ENCODE measurements at places on chromosomes 3 and 15. TPM values are rescaled to one million over a fixed set of nuclear protein-coding genes. Genes with fewer than 3 reads are reported as not detected.

GRCh38 chr3:10935846-10936631 lies 56.5 kb upstream of the SLC6A1 start:
- no peak for DNase-seq

- DNase-seq: no peak
Observed at GRCh38 chr3:71461749-71462483, 121.6 kb downstream of the FOXP1 start.

GRCh38 chr15:40066589-40066988 lies 27.6 kb upstream of the SRP14 start:
- no peak for DNase-seq

- no peak for DNase-seq
Observed at GRCh38 chr3:2869905-2870304, 240.3 kb downstream of the IL5RA start.

DNA sequence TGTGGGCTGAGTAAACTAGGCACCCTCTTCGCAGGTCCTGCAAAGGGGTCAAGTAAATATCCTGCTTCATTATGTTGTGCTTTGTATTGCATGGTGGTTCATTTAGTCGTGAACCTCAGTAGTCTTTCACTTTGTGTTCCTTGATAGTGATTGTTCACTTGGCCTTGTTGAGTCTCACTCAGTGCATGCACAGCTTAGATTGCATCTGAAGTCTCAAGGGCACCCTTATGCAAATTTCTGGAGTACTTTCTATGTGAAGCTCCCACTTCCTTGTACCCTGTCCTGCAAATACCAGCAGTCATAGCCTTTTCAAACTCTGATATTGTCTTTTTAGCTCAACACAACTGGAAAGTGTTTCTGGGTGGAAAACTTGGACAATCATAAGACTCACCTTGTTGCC lies 519.2 kb downstream of the NAALADL2 start:
- no peak for DNase-seq

DNA sequence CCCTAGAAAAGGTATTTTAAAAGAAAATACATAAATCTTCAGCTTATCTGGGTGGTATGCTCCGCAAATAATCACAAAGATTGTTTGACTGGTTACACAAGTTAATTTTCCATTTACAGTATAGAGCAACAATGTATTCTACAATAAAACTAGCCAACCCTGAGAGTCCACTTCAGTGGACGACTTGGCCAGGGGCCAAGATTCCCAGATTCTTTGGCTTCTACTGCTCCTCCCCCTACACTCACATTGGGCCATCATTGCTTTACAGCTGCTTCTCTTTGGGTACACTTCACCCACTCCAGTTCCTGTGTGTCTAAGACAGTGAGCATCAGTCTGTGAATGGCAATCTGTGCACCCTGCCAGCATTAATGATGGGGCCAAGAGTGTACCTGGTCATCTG lies 17.2 kb upstream of the PRICKLE2 start:
- no peak for DNase-seq

DNA sequence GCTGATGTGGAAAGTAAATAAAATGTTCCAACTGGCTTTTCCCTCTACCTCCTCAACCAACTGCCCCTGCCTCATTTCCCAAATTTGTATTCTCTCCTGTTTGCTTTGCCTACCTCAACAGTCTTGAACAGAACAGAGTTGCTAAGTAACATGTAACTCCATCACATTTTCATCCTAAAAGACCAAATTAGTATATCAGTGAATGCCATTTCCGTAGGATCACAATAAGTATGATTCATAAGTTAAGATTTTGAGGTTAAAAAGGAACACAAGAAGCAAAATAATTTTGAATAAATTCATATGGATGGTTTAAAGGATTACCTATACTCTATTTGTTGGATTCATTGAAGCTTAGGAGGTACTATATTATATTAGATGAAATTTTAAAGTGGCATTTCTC lies 154.9 kb downstream of the ECT2 start:
- DNase-seq: no peak

DNA sequence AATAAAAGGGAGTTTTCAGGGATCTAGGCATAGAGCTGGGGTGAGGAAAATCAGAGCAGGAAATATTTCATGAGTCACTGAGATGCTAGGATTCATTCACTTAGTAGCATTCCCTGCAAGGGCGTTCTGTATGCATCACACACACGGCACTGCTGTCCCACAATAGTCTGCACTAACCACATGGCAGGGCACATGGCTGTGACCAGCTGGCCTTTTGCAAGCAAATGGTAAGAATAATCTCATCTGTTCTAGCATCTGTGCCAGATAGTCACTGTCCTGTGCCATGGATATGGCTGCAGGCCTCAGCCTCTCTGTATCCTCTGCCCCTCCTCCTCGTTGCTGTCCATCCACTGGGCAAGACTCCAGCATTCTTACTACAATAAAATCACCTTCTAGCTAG lies 37.8 kb downstream of the BOC start:
- DNase-seq: no peak

- no peak for DNase-seq
Observed at GRCh38 chr3:117708601-117709000, 999.0 kb downstream of the TUSC7 start.

DNA sequence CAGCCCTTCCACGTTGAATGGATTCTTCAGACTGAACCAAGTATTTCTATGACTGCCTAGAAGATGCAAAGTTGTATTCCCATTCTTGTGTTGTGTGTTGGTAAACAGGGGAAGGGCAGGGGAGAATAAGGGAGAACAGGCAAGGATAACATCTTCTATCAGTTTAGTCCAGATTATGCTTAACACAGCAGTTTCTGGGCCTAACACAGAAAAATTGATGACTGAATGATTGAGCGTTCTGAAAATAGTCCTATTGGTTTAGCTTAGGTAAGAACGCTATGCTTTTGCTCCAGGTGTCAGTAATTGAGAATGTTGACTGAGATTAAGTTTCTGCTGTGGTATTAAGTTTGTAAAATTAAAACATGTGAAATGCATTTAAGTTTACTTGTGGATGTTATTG lies 8.6 kb downstream of the FOXB1 start:
- DNase-seq: no peak

DNA sequence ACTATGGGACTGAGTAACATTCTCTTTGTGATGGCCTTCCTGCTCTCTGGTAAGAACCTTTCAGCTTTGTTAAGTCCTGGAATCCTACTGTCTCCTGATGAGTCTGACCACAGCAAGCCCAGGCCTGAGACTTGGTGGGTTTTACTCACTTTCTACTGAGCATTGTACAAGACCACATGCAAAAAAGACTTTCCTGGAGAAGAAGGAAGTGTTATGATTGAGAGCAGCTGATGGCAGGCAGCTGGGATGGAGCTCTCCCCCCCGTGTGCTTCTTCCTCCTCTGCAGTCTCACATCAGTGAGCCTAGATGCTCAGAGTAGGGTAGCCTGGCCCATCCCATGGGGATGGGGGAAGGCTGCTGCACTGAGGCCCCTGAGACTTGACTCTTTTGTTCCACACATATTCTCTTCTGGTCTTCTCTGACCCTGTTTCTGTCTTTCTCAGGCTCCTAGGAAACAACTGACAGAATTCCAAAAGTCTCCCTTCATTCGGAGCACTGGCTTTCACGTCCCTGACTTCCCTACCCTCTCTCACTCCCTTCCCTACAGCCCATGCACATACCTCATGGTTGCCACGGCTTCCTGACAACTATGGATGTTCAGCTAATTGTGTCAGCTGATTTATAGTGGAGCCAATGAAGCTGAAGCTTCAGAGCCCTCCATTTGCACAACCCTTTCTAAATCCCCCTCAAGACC lies 36.6 kb downstream of the CD86 start:
- DNase-seq: no peak

- DNase-seq: no peak
Observed at GRCh38 chr3:102006812-102007485, 157.6 kb downstream of the NFKBIZ start.

- DNase-seq: peak; percentile 23
Observed at GRCh38 chr15:65332391-65333147, 28.1 kb downstream of the RNU5B-1 start.

GRCh38 chr3:41352510-41352909 lies 153.2 kb downstream of the CTNNB1 start:
- no peak for DNase-seq

- no peak for DNase-seq
Observed at GRCh38 chr3:124582196-124582595, 148.1 kb upstream of the UMPS start.

DNA sequence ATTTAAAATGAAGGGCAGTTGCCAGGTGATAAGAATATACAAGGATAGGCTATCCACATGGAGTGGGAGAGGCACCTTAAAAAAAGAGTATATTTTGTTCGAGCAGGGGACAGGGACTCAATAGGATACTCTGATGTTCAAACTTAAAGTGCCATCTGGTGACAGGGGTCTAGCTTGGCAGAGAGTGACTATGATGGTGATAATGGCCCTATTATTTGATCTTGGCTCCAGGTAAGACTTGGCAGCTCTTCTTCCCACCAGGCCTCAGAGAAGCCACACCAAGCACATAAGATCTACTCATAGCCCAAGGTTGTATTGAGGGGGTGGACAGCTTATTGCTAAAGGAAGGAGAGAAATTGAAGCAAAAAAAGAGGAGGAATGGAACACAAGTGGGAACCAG lies 109.0 kb upstream of the MANF start:
- no peak for DNase-seq

- DNase-seq: no peak
Observed at GRCh38 chr3:99599894-99600293, 38.5 kb upstream of the COL8A1 start.

DNA sequence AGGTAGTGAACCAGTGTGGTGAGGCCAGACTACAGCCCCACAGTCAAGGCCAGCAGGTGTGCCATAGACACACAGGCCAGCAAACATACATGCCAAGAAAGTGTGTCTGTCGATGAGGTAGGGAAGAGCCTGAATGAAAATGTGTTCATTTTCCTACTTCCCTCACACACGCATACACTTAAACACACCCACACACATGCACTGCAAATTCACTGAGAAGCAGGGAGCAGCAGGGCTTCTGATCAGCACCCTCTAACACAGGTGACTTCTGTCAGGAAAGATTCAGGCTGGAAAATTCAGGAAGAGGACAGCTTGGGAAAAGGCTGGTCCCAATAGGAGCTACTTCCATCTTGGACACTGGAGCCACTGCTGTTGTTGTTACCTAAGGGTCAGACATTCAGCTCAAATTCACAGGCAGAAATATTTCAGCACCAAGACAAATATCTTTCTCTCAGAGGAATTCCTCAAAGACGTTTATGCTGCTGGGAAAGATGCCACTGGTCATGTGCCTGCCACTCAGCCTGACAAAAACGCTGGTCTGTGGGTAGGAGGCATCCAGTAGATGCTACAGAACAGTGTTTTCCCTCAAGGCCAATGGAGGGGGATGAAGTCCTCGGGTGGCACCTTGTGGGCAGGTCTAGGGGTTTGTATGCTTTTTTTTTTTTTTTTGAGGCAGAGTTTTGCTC lies 40.9 kb upstream of the LARS2 start:
- no peak for DNase-seq

DNA sequence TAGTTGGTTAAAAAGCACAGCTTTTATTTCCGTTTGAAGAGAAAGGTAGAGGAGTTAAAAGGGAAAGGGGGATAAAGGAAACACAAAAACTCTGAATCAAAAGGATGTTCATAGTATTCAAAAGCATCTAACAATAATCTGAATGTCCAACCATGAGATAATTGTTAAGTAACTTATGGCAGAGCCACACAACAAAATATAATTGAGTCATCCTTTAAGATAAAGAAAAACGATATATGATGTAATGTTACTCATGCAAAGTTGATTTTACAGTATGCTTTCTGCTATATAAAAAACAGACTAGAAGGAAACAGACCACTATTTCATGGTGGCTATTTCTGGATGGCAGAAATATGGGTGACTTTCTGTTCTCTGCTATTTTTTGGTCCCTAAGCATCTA lies 3.9 kb downstream of the XPC start:
- DNase-seq: no peak

GRCh38 chr15:35697549-35698299 lies 151.8 kb upstream of the DPH6 start:
- DNase-seq: no peak

DNA sequence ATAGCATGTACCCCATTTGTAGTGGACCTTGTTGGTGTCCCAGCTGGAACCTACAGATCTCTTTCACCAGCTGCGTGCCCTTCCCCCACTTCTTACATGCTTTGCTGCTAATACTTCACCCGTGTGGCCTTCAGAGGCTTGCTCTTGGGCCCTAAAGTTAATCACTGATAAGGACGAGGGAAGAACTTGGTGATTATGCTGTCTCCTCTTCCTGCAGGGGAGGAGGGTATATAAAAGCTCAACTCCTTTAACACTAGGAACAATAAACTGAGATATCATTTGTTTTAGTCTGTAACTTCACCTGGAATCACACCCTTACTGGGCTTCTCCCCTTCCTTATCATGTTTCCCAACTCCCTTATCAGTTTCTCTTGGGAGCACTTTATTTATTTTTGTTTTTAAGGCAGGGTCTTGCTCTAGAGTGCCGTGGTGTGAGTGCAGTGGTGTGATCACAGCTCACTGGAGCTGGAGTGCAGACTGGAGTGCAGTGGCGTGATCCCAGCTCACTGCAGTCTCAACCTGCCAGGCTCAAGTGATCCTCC lies 43.2 kb upstream of the PIK3R4 start:
- no peak for DNase-seq

DNA sequence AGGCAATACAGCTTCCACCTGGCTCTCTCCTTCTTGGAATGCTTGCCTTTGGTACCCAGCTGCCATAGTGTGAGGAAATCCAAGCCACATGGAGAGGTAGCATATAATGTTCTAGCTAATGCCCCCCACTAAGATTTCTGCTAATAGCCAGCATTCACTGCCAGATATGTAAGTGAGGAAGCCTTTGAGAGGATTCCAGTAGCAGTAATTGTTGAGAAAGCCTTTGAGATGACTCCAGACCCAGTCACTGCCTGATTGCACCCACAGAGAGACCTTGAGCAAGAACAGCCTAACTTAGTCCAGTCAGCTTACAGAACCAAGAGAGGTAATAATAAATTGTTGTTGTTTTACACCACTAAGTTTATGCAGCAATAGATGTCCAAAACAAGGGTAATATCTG lies 63.1 kb downstream of the STRIT1 start:
- DNase-seq: no peak

- DNase-seq: no peak
Observed at GRCh38 chr3:80556763-80557162, 789.0 kb upstream of the ROBO1 start.

- no peak for DNase-seq
Observed at GRCh38 chr3:184765047-184765729, 46.8 kb upstream of the VPS8 start.

GRCh38 chr15:40906991-40907802 lies 12.9 kb downstream of the VPS18 start:
- DNase-seq: peak; percentile 77

GRCh38 chr3:40292637-40293349 lies 16.7 kb upstream of the EIF1B start:
- DNase-seq: no peak

- no peak for DNase-seq
Observed at GRCh38 chr15:68683026-68683425, 104.2 kb downstream of the CORO2B start.

The PARP15 gene
- 0.51 TPM for total RNA-seq

The VGLL4 gene
- total RNA-seq: 26.8 TPM

The RBPMS2 gene
- 255 TPM for total RNA-seq

The SPSB4 gene
- 7.1 TPM for total RNA-seq

The SNURF gene
- 57.8 TPM for total RNA-seq

The CCR8 gene
- total RNA-seq: not detected

The P2RY13 gene
- 1.0 TPM for total RNA-seq

The TRPM1 gene
- not detected for total RNA-seq

The NME9 gene
- total RNA-seq: not detected

The KBTBD8 gene
- 4.1 TPM for total RNA-seq

The DPH3 gene
- 20.5 TPM for total RNA-seq

The BOC gene
- 7.1 TPM for total RNA-seq

The CASR gene
- not detected for total RNA-seq

The NEK11 gene
- 1.3 TPM for total RNA-seq

The SMCO1 gene
- 78.6 TPM for total RNA-seq
